Fibroblast of mammary gland (primary cell): ENCODE measurements at places on chromosomes 7 and 10.

DNA sequence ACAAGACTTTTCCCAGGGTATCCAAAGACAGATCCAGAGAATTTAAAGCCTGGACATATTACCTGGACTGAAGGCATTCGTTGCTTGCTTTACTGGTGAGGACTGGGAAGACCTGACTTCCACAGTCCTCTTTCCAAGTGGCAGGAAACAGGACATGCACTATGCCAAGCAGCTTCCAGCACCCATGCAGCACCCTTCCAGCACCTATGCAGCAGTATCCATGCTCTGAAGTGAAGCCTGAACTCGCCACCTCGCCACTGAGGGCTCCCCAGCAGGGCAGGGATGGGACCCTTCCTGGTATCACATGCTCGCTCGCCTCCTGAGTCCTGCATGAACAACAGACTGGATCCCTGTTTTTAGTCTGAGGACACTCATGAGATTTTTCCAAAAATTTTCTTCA lies 189.9 kb upstream of the KLF14 start:
- no peak for DNase-seq

DNA sequence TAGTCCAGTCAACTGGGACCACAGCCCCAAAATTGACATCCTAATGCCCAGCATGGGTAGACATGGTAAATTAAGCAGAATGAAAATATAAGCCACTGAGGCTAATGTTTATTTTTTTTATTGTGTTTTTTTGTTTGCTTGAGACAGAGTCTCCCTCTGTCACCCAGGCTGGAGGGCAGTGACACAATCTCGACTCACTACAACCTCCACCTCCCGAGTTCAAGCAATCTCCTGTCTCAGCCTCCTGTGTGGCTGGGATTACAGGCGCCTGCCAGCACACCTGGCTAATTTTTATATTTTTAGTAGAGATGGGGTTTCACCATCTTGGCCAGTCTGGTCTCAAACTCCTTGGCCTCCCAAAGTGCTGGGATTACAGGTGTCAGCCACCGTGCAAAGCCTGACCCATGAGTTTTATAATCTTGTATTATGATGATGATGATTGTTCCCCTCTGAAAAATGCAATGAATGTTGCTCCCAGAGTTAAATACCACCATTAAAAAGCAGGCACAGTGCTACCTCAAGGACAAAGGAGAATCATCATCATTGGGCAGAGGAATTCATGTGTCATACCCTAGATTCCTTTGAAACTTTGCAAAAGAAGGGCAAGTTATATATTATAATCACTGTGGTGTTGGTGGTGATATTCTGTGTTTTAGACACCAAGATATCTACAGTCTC lies 228.0 kb downstream of the PARD3 start:
- DNase-seq: no peak

- peak; percentile 10 for DNase-seq
Observed at GRCh38 chr10:62270020-62270419, 1.4 kb upstream of the RTKN2 start.

DNA sequence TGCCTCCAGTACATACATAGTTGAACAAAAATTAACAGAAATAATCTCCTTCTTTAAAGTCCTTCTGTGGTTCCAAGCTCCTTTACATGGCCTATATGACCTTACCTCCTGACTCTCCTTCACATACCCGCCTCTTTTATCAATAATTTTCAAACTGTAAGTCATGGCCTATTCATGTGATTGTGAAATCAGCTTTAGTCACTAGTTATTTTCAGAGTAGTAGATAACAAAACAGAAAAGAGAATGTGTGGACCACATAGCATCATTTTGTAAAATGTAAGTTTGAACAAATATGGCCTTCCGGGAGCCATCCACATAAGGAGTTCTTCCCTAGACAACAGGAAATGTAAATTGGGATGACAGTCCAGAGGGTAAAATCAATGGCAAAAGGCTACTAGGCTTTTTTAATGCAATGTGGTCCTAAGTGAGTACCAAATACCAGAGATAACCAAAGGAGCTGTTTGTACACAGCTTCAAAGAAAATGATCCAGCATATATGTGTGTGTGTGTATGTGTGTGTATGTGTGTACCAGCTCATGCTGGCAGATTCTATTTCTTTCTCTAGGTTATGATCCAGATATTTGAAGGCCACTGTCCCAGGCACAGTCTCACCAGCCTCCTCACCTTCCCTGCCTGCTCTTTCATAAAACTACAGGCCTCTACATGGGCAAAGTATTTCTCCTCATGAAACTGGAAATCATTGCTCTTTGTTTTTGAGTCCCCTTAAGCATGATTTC lies 12.3 kb upstream of the FAM133B start:
- DNase-seq: peak; percentile 40

GRCh38 chr10:86545101-86545500 lies 23.5 kb upstream of the WAPL start:
- no peak for DNase-seq

GRCh38 chr7:84177758-84178412 lies 16.7 kb downstream of the SEMA3A start:
- DNase-seq: no peak

DNA sequence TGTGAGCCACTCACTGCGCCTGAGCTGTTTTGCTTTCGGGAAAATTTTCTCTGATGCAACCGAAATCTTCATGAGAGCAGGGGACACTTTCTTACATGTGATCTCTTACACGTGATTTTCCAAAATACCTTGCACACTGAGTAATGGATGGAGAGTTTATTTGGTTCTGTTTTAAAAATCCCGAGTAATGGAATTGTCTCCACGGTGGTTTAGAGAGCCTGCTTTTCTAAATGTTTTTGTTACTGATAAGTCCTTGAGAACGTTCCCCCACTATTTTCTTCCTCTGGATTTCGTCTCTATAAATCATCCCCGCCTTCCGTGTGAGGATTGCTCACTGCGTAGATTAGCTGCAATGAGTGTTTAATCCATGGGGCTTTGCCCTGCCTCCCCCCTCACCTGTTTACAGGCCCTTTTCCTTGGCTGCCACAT lies 25.7 kb downstream of the CAMK1D start:
- DNase-seq: no peak

DNA sequence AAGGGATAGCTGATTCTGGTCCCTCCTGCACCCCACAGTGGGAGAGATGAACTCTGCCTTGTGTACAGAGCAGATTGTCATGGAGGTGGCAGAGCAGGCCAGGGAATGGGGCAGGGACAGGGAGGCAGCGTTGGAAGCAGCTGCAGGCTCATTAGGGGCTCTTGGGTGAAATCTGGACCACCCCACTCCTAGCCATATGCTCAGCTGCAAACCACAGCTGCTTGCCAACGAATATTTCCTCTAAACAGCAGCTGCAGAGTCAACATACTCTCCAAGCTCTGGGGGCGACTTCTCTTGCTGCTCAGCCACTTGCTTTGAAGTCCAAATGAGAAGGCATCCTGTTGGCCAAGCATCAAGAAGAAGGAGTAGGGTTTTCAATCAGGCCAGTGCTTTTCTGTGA lies 302.3 kb upstream of the AUTS2 start:
- DNase-seq: no peak

- DNase-seq: peak; percentile 28
Observed at GRCh38 chr7:84674236-84674913, 479.8 kb upstream of the SEMA3A start.

- peak; percentile 6 for DNase-seq
Observed at GRCh38 chr10:124381011-124381611, 37.6 kb downstream of the OAT start.

DNA sequence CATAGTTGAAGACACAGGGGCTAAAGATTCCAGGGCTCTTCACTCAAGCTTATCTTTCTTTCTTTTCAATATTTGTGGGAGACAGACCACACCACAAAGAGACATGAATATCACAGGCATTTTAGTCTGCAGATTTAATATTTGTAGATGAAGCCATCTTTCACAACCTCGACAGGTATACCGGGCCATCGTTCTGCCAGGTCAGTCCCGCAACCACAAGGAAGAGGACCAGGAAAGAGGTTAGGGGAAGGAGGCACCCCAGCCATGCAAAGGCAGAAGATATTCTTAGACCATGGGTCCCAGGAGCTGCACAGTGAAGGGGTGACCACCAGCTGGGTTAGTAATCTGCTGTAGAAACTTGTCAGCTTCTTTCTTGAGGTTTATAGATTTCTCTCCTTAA lies 66.8 kb upstream of the UCN3 start:
- no peak for DNase-seq

DNA sequence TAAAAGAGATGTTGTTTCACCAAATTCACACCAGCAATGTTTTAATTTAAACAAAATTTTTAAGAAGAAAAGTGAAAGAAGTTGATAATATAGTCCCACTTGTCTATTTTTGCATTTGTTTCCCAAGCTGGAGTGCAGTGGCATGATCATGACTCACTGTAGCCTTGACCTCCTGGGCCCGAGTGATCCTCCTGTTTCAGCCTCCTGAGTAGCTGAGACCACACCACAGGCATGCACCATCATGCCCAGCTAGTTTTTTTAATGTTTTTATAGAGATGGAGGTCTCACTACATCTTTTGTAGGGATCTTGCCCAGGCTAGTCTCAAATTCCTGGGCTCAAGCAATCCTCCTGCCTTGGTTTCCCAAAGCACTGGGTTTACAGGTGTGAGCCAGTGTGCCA lies 14.1 kb upstream of the NDUFA5 start:
- peak; percentile 35 for DNase-seq

GRCh38 chr7:114843102-114843501 lies 78.8 kb upstream of the MDFIC start:
- no peak for DNase-seq

DNA sequence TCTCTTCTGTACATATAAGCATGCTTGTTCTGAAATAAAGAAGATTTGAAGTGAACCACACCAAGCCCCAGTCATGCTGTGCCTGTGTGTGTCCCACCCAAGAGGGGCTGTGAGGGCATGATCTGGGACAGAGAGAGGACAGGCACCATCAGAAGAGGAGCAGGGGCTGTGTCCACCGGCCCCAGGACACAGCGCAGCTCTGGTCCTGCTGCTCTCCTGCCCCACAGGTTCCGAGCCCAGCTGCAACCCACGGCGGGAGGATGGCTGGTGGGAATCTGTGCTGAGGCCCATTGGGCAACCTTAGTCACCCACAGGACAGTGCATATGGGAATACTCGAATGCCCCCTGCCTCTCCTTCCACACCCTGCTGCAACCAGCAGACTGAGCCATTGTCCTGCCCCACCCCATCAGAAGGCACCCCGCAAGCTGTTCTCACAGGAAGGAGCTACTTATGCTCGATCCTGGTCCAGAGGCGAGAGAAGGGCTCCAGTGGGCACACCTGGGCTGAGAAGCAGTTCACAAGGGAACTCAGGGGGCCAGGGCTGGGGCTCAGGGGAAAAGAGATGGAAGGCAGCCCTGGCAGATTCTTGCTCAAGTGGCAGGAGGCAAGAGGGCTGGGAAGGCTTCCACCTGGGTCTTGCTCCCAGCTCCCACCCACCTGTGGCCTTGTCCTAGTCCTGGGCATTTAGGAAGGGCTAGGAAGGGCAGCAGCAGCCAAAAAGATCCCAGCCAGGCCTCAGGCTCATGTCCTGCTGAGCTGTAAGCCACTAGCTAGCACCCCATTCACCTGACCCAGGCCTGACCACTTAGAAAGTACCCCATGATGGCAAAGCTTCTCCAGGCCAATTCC lies 31.9 kb downstream of the LDB3 start:
- DNase-seq: no peak

DNA sequence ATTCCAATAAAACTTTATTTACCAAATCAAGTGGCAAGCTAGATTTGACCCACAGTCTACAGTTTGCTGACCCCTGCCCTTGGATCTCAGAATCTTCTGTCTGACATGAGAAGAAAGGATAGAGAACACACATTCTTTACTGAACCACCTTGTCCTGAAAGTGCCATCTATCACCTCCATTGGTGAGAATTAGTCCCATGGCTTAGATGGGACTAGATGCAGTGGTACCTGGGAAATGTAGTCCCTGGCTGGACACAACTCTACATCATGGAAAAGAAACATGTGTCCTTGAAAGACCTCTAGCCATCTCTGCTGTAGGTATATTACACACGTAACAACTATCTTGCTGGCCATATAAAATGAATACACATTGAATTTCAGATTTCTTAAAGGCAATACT lies 336.2 kb downstream of the LHFPL3 start:
- DNase-seq: no peak

GRCh38 chr10:48798481-48799254 lies 114.0 kb downstream of the WDFY4 start:
- DNase-seq: peak; percentile 2

- peak; percentile 57 for DNase-seq
Observed at GRCh38 chr10:101655570-101655969, 39.4 kb downstream of the FBXW4 start.

GRCh38 chr10:13815756-13816155 lies 229.0 kb downstream of the PRPF18 start:
- DNase-seq: peak; percentile 59

DNA sequence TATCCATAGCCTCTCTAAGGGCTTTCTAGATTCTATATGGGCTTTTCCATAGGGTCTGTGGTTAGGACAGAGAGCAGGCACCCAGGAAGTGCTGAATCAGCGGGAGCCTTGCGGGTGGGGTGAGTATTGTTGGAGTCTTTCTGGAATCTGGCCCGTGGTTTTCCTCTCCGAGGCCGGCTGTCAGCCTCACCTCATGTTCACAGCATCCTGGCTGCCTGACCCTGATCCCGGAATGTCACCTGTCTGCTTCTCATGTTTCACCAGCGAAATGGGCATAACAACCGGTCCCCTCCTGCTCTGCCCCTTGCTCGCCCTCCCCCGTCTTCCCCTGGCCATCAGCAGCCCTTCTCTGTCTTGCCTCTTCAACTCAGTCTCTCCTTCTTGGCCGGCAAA lies 36.5 kb downstream of the DDIT4 start:
- DNase-seq: peak; percentile 36

- no peak for DNase-seq
Observed at GRCh38 chr10:132959559-132959961, 17.2 kb upstream of the CFAP46 start.

DNA sequence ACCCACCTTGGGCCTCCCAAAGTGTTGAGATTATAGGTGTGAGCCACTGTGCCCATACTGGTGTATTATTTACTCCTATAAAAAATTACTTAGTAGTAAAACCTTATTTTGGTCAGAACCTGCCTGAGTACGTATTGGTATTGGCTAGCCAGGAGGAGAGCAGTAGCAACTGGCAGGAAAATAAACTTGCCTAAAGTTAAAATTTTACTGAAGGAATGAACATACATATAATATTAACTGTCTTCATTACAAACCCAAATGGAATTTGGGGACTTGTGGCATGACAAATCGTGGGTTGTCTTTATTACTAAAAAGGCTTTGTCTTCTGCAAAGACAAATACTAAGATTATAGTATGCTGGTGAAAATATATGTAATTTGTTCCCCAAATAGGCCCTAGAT lies 8.4 kb downstream of the RAB18 start:
- DNase-seq: no peak

DNA sequence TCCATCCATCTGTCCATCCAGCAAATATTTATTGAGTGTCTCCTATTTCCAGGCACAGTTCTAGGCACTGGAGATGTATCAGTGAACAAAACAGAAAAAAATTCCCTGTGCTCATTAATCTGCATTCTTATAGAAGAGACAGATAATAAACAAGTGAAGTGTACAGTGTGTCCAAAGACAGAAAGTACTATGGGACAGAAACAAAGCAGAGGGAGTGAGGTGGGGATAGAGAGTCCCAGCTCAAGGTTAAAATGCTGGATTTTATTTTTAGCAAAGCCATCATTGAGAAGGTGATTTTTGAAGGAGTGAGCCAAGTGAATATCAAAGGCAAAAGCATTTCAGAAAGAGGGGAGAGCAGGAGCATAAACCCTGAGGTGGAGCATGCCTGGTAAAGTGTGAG lies 21.8 kb upstream of the EXOC6 start:
- no peak for DNase-seq
